ENCODE measurements at places on chromosomes 2 and 18. TPM values are rescaled to one million over a fixed set of nuclear protein-coding genes. Genes with fewer than 3 reads are reported as not detected.

DNA sequence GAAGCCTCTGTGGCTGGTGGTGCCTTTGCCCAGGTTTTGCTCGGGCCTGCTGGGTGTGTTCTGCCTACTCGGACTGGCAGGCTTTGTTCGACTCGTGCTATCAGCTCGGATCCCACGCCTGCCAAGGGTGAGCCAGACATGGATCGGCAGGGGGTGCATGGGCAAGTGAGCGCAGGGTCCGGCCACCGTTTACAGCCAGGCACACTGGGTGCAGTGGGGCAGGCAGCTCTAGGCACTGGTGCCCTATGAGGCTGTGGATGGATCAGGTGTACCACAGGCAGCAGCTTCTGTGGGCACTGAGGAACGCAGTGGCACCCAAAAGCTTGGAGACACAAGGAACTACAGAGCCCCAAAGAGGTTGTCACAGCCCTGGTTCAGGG lies 25.6 kb downstream of the MARCHF7 start:
- no peak overlapping the region for H3K4me3 ChIP-seq
- DNase-seq: no peak
- no peaks in the 10 kb centered on the region for H3K4me1 ChIP-seq
- 0 out of 2 replicates have a peak, but pooled peaks cover 11% of the 10 kb centered on the region for H3K36me3 ChIP-seq

DNA sequence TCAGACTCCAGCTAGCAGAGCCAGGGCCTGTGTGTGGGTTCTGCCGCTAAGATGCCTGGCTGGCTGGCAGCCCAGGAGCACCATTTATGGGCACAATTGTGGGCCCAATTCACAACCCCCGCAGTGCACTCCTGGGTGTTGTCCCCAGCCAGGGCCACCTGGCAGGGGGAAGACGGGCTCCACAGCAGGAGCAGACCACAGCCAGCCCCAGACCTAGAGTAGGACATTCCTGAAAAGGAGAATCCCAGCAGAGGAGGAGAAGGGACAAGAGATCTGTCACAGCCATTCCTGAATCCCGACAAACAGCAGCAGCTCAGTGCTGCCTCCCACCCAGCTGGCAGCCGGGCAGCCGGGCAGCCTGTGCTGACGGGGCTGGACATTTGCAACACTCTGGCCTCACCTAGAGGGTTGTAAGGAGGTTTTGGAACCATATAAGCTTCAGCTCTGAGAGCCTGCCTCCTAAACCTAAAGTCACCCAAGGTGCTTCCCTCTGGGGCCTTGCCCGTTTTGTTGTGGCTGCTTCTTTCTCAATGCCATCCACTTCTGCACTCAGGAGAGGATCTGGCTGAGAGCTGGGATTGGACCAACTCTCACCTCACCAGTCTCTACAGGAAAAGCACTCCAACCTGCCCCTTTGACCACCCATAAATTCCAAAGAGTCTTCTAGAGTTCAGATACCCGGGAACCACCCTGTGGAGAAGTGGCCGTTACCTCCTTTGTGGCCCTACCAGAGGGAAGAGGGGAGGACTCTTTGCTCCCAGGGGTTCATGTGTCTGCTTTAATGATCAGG lies 4.1 kb upstream of the TMEM177 start:
- H3K4me3 ChIP-seq: no peak overlapping the region
- no peaks in the 10 kb centered on the region for H3K36me3 ChIP-seq
- H3K27me3 ChIP-seq: peaks cover 7% of the 10 kb centered on the region
- H3K27ac ChIP-seq: no peak overlapping the region

The CYTIP gene
- not detected for total RNA-seq

The MYCN gene
- total RNA-seq: not detected

The UGT1A5 gene
- total RNA-seq: 91.2 TPM

Data from PC-9 (cell line).